ENCODE measurements at places on chromosomes 2 and 18.

DNA sequence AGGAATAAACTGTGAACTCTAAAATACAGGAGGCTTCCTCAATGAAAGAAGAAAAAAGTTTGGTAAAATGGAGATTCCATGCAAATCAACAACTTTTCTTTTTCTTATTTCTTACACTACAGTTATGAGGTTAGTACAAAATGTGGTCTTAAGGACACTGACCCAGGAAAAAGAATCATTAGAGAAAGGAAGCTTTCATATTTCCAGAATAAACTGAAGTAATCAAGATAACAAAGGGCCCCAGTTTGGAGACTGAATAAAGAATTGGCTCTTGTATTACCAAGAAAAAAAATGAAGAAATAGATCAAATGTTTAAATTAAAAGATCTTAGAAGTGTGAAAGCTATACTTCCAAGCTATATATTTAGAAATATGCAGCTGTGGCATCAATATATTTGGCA, 72.3 kb downstream of the SLC66A3 start:
- no peak for DNase-seq

DNA sequence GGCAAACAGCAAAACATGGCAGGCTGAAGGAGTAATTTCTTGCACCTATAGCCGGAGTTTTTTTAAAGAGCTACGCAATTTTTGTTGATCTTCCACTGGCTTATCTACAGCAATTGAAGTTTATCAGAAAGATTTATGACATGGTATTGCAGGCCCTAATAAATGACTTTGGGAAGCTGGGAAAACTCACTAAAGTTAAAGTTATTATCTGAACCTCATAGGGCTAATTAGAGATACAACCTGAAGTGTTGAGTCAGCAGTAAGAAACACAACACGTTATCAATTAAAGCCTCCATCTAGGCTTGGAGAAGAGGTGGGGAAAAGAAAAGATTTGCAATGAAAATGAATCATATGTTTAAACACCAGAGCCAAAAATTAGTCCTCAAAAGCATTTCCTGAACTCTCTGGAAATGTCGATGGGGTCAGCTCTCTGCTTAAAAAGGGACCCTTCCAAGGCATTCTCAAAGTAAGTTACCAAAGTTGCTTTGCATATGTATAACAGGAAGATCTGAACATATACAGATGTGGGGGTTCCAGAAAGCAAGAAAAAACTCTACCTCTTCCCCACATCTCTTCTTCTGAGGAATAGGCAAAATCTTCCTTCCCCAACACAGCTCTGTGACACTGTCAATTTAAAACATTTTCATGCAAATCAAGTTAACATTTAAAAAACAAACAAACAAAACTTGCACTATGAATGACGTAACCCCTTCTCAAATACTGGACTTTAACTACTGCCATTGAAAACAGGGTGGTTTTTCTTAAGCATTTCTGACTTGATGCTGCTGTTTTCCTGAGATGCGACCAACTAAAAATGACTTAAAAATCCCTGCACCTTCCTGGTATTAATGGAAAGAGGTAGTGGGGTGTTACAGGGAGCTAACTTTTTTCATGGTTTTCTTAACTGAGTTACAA, 915.6 kb downstream of the NRXN1 start:
- DNase-seq = no peak

DNA sequence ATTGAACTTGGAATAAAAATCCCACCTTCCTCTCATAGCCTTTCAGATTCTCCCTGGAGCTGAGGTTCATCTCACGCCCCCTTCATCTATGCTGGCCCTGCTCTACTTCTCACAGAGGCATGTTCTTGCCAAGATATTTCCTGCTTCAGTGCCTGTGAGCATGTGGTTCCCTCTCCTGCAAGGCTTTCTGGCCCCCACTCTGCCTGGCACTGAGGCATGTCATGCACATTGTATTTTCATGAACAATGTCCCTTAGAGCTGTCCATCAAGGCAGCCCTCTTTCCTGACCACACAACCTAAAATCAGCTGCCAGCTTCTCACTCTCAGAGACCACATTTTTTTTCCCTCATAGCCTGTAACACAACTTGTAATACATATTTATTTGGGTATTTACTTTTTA, 18.0 kb upstream of the HK2 start:
- no peak for DNase-seq

- peak; percentile 99 for DNase-seq
Observed at GRCh38 chr2:137892739-137893138, 71.5 kb upstream of the HNMT start.

DNA sequence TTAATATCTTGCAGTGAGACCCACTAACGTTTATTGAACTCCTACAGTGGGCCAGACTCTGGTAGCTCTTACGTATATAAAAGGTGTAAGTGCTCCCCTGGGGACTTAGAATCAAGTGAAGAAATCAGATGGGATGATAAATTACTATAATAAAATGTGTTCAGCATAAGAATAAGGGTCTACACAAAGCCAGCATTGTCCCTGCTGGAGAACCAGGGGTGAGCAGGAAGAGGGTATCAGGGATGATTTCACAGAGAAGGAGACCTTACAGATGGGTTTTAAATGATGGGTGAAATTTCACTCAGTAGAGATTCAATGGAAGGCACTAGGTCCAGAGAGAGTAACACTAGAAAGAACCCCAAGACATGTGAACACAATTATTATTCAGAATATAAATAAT, 20.7 kb downstream of the NRXN1 start:
- DNase-seq = peak; percentile 67

- DNase-seq = no peak
Observed at GRCh38 chr2:94759211-94759610, 112.0 kb upstream of the TEKT4 start.

DNA sequence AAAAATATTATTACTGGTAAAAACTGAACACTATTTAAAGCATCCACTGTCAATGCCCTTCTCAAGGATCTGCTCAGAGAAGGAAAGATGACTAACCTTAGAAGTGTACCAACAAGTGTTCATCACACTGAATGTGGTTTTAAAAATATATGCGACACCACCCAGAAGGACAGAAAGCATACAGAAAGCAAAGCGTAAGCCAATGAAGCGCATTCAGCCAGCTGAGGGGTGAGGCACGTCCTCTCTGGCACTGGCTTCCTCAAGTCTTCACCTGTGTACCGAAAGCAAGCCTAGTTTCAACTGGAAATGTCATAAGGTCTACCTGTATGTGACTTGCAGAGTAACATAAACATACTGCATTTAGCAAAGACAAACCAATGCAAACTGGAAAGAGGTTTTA, 88.8 kb downstream of the PSMG2 start:
- no peak for DNase-seq

DNA sequence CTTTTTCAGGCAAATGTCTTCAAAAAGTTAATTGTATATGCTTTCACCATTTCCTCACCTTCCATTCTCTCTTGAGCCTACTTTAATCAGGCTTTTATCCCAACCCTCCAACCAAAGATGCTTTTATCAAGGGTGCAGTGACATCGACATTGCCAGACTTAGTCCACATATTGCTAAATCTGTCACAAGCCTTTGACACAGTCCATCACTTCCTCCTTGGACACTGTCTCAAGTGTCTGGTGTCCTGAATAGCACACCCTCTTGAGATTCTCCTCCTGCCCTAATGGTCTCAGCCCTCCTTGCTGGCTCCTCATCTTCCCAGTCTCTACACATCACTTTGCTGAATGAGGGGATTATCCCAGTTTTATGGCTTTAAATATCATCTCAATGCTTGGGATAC, 147.5 kb upstream of the SLC39A10 start:
- DNase-seq = no peak

DNA sequence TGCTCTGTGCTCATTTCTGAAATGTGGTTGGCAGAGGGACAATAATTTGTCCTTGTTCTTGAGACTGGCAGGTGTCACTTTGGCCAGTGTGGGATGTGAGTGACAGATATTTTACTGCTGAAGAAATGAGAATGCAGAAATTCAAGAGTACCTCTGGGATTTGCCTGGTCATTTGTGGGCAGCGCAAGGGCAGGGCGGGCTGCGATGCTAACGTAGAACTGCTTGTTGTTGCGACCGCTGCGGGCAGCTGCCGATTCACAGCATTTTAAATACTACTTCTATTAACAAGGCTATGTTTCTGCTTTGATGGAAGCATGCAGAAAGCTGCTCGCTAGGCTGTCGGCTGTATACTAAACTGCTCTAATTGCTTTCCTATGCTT, 268.6 kb downstream of the FIGN start:
- DNase-seq = no peak
